ENCODE measurements at places on chromosomes 5 and 9.

- DNase-seq: no peak
Measured at GRCh38 chr9:85225180-85225579, 516.6 kb downstream of the AGTPBP1 start.

- no peak for DNase-seq
Measured at GRCh38 chr5:142763701-142764100, 6.5 kb upstream of the ARHGAP26 start.

- no peak for DNase-seq
Measured at GRCh38 chr5:157157293-157157891, 8.7 kb downstream of the GARIN3 start.

DNA sequence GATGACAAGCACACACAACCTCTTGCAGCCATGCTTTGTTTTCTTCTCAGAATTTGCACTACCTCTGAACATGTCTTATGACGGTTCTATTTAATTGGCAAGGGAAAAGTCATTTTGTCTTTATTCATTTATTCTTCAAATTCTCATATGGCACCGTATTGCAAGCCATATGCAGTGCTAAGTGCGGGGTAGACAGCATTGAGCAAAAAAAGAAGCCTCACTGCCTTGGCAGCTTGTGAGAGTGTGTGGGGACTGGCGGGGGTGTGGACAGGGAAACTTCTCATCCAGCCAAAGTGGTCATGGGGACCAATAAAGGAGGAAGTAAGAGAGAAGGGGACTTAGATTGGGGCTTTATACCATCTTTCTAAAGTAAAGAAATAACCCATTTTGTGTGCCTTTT lies 160.0 kb downstream of the CDH12 start:
- DNase-seq: no peak

DNA sequence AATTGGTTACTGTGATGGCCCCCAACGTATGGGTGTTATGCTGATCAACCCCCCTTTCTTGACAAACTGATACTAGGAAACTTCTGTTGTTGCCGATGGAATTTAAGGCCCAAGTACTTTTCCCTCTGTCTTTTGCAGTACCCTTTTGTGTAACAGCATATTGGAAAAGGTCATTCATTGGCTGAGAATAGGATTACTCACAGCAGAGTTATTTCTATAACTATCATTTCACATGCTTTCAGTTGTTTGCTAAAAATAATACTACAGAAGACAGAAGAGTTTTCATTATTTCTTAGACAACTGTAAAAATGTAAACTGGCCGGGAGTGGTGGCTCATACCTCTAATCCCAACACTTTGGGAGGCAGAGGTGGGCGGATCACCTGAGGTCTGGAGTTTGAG lies 329.5 kb downstream of the KIAA0825 start:
- DNase-seq: no peak

- DNase-seq: no peak
Measured at GRCh38 chr9:91066042-91066415, 264.4 kb downstream of the SYK start.

- no peak for DNase-seq
Measured at GRCh38 chr5:111345731-111346130, 121.5 kb downstream of the CAMK4 start.

- DNase-seq: no peak
Measured at GRCh38 chr5:158324236-158324635, 465.3 kb upstream of the CLINT1 start.

DNA sequence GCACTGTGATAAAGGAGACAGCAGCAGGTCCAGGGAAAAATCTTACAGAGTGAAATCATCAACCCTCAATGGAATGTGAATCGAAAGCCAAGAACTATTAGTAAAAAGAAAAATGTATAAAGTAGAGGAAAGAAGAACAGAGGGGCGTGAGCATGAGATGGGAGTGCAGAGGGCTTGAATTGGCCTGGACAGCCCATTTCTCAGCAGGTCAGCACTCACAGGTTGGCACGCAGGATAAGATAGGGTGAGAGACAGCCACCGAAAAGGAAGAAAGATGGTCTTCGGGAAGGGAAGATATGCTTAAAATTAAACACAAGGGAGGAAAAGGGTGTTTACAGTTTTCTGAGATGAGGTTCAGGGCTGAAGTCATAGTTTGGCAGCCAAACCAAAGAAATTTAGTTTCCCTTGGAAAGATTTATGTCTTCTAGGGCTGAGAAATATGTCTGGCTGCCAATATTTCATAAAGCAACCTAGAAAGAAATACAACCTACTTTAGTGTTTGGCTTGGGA lies 524.7 kb downstream of the SPATA31D1 start:
- DNase-seq: no peak

DNA sequence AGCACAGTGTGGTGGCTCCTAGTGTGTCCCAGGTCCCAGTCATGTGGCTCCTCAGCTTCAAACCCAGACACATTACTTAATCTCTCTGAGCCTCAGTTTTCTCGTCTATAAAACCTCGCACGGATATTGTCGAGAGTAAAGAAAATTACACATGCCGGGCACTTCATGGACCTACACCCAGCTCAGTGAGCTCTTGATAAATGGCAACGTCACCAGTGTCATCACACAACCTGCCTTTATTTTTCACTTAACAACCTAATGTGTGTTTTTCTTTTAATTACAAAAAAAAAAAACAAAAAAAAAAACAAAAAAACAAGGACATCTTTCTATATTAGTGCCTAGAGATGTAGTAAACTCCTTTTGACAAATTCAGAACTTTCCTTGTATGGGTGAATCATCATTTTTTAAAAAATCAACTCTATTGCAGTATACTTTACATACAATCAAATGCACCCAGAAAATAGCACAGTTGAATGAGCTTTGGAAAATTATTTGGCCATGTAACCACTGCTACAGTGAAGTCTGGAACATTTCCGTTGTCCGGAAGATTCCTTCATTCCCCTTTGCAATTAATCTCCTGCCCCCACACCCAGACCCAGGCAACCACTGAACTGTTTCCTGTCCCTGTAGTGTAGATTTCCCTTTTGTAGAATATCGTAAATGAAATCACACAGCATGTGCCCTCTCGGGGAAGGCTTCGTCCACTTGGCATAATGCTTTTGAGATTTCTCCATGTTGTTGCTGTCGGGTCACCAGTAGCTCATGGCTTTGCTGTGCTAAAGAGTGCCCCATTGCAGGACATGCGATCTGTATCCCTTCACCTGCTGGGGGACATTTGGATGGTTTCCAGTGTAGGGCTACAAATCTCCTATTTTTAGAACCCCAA lies 100.4 kb upstream of the LARP1 start:
- no peak for DNase-seq

- no peak for DNase-seq
Measured at GRCh38 chr5:111997711-111998110, 240.7 kb upstream of the NREP start.

DNA sequence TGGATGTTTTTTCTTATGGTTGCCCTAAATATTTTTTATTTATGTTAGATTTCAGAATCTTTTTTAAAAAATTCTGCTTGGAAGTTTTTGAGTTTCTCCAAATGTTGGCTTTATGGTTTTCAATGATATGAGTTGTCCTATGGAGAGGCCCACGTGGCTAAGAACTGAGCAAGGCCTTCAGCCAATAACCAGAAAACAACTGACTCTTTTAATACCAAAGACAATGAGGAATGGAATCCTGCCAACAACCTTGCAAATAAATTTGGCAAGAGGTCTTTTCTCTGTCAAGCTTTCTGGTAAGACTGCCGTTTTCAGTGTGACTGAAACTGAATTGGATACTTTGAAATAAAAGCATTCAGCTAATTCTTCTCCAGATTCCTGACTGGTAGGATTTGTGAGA lies 1740.1 kb upstream of the WWC1 start:
- no peak for DNase-seq

DNA sequence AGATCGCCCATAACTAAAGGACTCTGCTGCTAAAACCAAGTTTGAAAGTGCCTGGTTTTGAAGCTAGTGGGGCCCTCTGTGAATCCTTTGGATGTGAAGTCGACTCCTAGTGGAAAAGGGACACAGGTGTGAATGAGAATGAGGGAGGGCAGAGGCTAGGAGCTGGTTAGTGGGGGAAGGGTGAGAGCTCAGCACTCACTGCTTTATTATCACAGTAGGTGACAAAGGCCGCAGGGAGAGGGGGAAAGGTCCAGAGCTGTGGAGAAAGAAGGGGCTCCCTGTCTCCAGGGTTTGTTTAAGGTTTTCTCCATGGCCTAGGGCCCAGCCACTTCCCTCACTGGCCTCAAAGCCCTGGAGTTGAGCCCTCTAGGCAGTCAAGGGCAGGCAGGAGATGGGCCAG lies 3.5 kb downstream of the HDHD3 start:
- DNase-seq: no peak

GRCh38 chr9:97220894-97221477 lies 86.5 kb upstream of the CCDC180 start:
- DNase-seq: no peak

DNA sequence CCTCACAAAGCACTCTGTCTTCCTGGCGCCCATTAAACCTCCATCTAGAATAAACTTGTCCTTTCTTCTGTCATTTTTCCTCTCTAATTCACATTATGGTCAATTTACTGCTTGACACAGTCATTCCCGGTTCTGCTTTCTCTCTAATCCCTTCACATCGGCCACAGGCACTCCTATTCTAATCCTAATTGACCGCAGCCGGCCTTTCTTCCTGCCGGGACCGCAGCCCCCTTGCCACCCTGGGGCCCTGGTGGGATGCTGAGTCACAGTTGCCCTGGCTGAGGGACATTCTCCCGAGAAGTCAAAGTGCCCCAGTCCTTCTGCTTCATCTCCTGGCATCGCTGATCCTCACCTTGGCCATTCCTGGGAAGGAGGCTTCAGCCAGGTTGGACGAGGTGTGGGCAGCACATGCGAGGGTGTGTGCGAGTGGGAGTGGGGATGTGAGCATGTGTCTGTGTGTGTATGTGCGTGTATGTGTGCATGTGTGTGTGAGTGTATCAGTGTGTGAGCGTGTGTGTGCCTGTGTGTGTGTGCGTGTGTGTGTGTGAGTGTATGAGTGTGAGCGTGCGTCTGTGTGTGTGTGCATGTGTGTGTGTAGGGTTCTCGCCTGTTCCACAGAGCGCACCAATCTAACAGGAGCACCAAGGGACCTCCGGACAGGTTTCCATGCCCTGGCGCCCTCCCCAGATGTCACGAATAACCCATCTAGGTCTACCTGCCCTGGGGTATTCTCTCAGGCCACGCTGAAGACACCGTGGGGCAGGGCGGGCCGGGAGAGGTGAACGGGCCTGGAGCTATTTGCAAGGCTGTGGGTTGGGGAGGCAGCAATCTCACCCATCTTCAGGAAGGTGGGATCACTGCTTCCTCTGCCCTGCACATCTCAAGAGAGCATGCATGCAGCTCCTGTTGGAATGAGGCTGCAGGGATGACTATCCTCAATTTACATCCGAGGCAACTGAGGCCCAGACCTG lies 191.2 kb downstream of the PAX5 start:
- no peak for DNase-seq

DNA sequence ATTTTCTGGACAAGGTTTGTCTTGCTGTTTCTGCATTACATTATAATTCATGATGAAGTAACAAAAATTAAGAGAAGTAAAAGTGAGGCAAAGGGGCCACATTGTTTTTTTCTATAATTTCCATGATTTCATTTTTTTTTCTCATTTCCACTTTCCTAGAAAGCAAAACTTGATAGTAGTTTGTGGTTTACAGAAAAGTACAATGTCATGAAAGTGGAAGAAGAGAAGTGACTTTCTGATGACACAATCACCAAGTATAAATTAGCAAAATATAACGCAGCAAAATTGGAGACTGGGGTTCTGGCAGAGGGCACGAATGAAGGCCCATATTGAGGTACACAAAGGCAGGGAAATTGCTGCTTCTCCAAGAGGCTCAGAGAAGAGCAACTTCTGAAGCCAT lies 5.0 kb upstream of the IFNA14 start:
- DNase-seq: peak; percentile 55

DNA sequence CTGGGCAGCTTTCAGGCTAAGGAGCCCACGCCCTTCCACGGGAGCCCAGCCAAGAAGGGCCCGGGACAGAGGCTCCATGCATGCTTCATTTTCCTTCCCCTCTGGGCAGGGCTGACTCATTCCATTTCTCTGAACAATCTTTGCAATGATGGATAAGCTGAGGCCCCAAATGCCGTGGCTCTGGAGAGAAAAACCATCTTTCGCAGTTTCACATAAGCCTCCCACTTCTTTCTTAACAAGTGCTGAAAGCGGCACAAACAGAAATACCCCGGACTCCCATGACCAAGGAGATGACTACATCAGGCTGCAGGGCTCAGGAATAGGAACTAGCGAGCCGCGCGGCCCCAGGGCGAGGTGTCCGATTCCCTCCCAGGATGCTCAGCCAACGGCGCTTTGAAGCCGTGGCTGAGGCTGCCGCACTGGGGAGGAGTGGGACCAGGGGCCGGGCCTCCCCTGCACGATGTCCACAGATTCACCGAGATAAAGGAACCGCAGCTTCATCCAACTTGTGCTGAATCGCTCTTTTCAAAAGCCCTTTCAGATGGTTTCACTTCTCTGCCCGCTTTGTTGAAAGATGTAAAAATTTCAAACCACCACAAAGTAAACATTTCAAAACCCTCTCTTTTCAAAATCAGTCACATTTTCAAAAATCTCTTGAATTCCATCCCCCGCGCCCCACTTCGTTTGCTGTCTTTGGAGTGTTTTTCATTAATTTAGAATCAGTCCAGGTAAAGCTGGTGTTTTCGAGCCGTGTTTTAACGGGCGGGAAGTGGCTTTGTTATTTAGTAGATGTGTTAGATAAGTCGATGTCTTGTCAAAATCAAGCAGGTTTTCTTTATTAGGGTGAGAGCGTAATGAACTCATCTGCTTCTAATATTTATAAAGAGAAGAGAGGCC lies 96.5 kb upstream of the LMX1B start:
- DNase-seq: peak; percentile 36

DNA sequence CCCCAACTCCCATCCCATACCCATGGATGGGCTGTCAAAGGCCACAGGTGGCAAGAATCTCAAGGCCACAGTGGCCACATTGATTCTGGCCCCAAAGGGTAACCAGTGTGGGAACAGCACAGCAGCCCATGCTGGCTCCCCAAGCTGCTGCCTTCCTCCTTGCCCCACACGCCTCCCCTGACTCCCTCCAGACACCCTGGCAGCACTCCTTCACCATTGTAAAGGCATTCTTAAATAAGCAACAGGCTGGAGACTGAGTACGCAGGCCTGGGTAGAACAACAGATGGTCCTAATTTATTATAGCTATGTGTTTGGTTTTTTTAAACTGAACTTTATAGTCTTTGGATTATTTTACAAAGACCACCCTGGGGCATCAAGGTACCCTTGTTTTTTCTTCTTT lies 158.8 kb downstream of the TSSK1B start:
- DNase-seq: no peak

- no peak for DNase-seq
Measured at GRCh38 chr9:95284162-95285080, 33.1 kb downstream of the FANCC start.

GRCh38 chr9:88243736-88244135 lies 105.5 kb upstream of the SPATA31C2 start:
- DNase-seq: no peak

- no peak for DNase-seq
Measured at GRCh38 chr9:116365056-116365471, 211.5 kb downstream of the PAPPA start.

- DNase-seq: no peak
Measured at GRCh38 chr5:7794823-7795222, 56.1 kb downstream of the CFAP90 start.

GRCh38 chr5:116585227-116585626 lies 10.6 kb upstream of the SEMA6A start:
- no peak for DNase-seq
